Keratinocyte (primary cell): ENCODE measurements at places on chromosomes 7 and 10. TPM values are rescaled to one million over a fixed set of nuclear protein-coding genes. Genes with fewer than 3 reads are reported as not detected.

- H3K4me1 ChIP-seq: peaks cover 11% of the 10 kb centered on the region
- H3K4me3 ChIP-seq: no peak overlapping the region
- no peak overlapping the region for H3K27ac ChIP-seq
- no peak for DNase-seq
- no peaks in the 10 kb centered on the region for H3K36me3 ChIP-seq
Measured at GRCh38 chr7:43163885-43164284, 51.4 kb downstream of the HECW1 start.

DNA sequence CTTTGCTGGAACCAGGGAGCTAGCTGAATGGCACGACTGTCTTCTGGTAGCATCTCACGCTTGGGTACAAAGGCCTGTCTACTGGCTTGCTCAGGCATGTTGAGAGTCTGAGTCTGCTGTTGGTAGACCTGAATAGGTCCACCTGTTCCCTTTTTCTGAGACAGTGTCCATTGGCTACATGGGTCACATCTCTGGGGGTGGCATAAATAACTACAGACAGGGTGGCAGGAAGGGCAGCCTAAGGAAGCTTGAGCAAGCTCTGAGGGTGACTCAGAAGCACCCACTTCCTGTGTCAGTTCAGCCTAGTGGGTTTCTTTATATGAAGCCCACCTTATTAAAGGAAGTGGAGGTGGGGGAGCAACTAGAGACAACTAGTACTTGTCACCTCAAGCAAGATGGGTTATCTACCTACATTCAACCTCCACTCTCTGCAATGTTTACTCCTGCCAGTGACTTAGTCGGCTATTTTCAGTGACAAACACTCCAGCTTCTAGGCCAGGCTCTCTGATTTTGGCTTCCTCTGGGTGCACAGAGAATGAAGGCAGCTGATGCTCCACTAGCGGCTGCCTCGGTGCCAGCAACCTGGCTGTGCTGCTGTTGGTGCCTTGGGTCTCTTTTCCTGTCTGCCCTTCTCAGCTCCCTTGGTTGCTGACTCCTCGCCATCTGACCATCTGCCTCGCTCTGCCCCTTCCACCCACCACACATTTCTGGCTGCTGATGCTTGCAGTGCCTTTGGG, 5.7 kb upstream of the ZYX start:
- no peak overlapping the region for H3K27ac ChIP-seq
- H3K4me3 ChIP-seq: no peak overlapping the region
- DNase-seq: no peak

GRCh38 chr7:139131-139530, 53.2 kb upstream of the FAM20C start:
- H3K27ac ChIP-seq: no peak overlapping the region
- H3K4me1 ChIP-seq: no peaks in the 10 kb centered on the region
- peaks cover 7% of the 10 kb centered on the region for H3K27me3 ChIP-seq
- DNase-seq: no peak
- no peak overlapping the region for H3K4me3 ChIP-seq
- no peaks in the 10 kb centered on the region for H3K36me3 ChIP-seq

DNA sequence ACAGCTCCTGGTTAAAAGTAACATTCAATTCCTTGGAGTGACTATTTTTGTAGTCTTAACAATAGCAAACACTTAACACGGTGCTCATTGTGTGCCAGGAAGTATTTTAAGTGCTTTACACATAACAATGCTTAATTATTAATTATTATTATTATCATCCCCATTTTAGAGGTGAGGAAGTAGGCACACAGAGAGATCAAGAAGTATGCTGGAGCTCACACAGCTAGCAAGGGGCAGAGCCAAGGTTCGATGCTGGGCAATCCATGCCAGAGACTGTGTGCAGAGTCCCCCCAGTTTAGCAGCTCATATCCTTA, 48.2 kb upstream of the SMNDC1 start:
- no peaks in the 10 kb centered on the region for H3K36me3 ChIP-seq
- DNase-seq: no peak
- peak overlapping the region; percentile 99 for H3K27ac ChIP-seq
- H3K27me3 ChIP-seq: no peaks in the 10 kb centered on the region
- H3K4me3 ChIP-seq: peak overlapping the region; percentile 6
- H3K4me1 ChIP-seq: peaks cover 27% of the 10 kb centered on the region

GRCh38 chr7:45143616-45144015, 14.0 kb upstream of the RAMP3 start:
- H3K27ac ChIP-seq: no peak overlapping the region
- DNase-seq: no peak
- no peak overlapping the region for H3K4me3 ChIP-seq
- H3K36me3 ChIP-seq: no peaks in the 10 kb centered on the region

GRCh38 chr10:22597138-22597537, 117.2 kb downstream of the PIP4K2A start:
- H3K36me3 ChIP-seq: peaks cover 4% of the 10 kb centered on the region
- no peak overlapping the region for H3K4me3 ChIP-seq
- H3K27ac ChIP-seq: no peak overlapping the region
- peaks cover 13% of the 10 kb centered on the region for H3K4me1 ChIP-seq
- no peaks in the 10 kb centered on the region for H3K27me3 ChIP-seq

DNA sequence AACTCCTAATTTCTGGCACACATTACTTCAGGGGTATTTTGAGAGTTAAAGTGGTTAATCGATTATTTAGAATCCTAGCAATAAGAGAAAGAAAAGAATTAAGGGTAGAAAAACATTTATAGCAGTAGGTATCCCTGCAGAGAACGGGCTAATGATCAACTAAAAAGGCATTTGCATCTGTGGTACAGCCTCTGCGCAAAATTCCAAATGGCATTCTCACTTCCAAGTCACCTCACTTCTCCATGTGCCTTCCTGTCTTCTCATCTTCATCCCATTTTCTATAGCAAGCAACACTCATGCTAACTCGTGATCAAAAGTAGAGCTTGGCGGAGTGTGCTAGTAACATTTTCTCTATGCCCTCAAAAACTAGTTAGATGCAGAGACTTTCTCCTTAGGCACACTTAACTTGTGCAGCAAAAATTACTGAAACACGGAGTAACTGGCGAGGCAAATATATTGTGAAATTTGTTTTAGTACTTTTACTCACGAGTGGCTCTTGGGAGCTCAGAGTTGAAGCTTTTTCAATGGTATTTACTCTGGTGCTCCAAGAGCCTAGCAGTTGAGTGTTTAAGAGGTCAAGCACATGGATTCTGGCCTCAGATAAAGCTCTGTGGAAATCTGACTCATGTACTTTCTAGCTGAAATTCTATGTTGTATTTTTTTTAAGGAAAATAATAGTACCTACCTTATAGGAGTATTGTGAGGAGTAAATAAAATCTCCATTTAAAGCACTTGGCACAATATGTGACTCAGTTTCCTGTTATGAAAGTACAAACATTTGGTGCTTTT, 65.1 kb downstream of the MET start:
- H3K4me3 ChIP-seq: no peak overlapping the region
- no peak for DNase-seq
- peaks cover 28% of the 10 kb centered on the region for H3K4me1 ChIP-seq

DNA sequence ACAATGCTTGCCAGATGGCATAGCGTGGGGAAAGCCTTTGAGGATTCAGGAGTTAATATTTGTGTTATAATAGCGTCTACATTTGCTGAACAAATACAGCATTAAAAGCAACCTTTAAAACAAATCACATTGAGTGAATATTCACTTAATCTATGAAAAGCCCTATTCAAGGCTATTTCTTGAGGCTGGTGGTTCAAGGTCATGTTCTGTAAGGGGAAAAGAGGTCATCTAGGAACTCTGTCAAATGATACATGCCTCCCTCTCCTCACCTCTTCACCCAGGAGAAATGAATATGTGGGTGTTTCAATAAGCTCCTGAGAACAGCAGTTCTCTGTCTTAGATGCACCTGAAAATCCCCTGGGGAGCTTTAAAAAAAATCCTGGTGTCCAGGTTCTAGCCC, 303.0 kb downstream of the ELMO1 start:
- H3K27ac ChIP-seq: no peak overlapping the region
- no peaks in the 10 kb centered on the region for H3K36me3 ChIP-seq
- DNase-seq: no peak
- no peaks in the 10 kb centered on the region for H3K27me3 ChIP-seq
- no peak overlapping the region for H3K4me3 ChIP-seq

- H3K36me3 ChIP-seq: no peaks in the 10 kb centered on the region
- peak within 1 kb of the TSS; percentile 14 for H3K4me3 ChIP-seq
- no peak for DNase-seq
- H3K27me3 ChIP-seq: peaks cover 11% of the 10 kb centered on the region
- H3K4me1 ChIP-seq: no peaks in the 10 kb centered on the region
Measured at GRCh38 chr7:146116521-146117222, at the start of gene CNTNAP2. Gene CNTNAP2, plus strand, starts transcription at chr7:146116801. Its CDS starts 76 bp downstream, at chr7:146116877.

DNA sequence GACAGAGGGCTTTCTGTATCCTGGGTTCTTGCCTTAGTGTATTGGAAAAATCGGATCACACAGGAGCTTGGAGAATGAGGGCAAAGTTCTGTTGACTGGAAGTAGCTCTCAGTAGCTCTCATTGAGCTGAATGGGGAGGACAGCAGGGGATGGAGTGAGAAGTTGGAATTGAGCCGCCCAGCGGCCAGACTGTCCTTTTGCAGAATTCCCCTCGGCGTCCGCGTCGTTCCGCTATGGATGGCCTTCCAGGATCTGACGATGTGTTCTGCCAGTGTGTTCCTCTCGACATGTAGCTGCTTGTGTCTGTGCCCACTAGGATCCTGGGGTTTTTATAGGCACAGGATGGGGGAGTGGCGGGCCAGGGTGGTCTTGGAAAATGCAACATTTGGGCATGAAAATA, 351.8 kb upstream of the SEMA3A start:
- H3K27ac ChIP-seq: no peak overlapping the region
- no peaks in the 10 kb centered on the region for H3K36me3 ChIP-seq
- no peak overlapping the region for H3K4me3 ChIP-seq
- no peaks in the 10 kb centered on the region for H3K4me1 ChIP-seq

The RAB11FIP2 gene
- 3.7 to 6.1 TPM (median 4.7 TPM) in 3 replicates for polyA plus RNA-seq

The LIPK gene
- 0.23 to 1.3 TPM (median 0.56 TPM) in 3 replicates for polyA plus RNA-seq

The CHST15 gene
- 21.4 to 39.1 TPM (median 24.5 TPM) in 3 replicates for polyA plus RNA-seq

The CLCN1 gene
- polyA plus RNA-seq: 0.03 to 0.05 TPM in 2 of 3 replicates, not detected in the other

The CYP3A7 gene
- polyA plus RNA-seq: not detected in 3 replicates
